SJCRH30 (cell line): ENCODE measurements at places on chromosomes 16 and 17. TPM values are rescaled to one million over a fixed set of nuclear protein-coding genes. Genes with fewer than 3 reads are reported as not detected.

GRCh38 chr17:21215935-21216334, 2.0 kb upstream of the TMEM11 start:
- H3K36me3 ChIP-seq, result peaks cover 15% of the 10 kb centered on the region
- no peaks in the 10 kb centered on the region for H3K27me3 ChIP-seq
- no peak overlapping the region for H3K27ac ChIP-seq
- peaks cover 11% of the 10 kb centered on the region for H3K4me1 ChIP-seq
- H3K4me3 ChIP-seq, result no peak overlapping the region

GRCh38 chr17:12438813-12439586, 226.7 kb upstream of the MYOCD start:
- H3K36me3 ChIP-seq, result no peaks in the 10 kb centered on the region
- peaks cover 11% of the 10 kb centered on the region; the same call in 1 of the 2 replicates for H3K27me3 ChIP-seq
- no peak overlapping the region for H3K4me3 ChIP-seq

GRCh38 chr16:84503751-84504395, 586 bp downstream of the MEAK7 start:
- peaks cover 4% of the 10 kb centered on the region; the same call in 1 of the 2 replicates for H3K4me1 ChIP-seq
- no peaks in the 10 kb centered on the region for H3K27me3 ChIP-seq
- no peaks in the 10 kb centered on the region for H3K36me3 ChIP-seq

- H3K27ac ChIP-seq, result peak overlapping the region; percentile 67
- no peaks in the 10 kb centered on the region for H3K27me3 ChIP-seq
- peak; percentile 74 for DNase-seq
- H3K4me3 ChIP-seq, result peak overlapping the region; percentile 96
Measured at GRCh38 chr17:76265624-76266243, 586 bp downstream of the UBALD2 start.

DNA sequence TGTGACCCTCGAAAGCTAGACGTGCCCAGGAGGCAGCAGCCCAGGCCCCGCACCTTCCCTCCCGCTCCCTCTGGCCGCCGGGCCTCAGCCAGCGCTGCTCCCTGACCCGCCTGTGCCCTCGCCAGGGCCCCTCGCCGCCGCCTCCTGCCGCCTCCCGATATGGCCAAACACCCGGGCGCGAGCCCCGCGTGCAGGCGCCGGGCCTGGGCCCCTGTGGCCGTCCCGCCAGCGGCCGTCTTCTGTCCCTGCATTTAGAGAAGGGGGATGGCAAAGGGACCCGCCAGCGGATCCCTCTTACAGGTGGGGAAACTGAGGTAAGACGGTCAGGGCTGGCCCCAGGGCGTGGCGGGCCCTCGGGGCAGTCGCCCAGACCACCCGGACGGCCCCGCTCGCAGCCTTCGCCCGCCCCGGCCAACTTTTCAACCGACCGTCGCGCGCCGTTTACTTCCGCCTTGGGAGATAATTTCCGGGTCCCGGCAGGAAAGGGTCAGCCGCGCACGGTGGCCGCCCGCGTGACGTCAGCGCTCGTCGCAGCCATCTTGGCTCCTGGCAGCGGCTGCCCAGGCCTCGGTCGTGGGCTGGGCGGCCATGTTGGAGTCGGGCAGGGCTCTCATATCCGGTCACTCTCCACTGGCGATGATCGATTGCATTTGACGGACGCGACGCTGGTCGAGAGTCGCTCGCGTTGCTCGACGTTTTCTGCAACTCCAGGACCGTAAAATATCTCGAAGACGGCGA, 7.0 kb upstream of the GNG13 start:
- peak overlapping the region; percentile 66 for H3K4me3 ChIP-seq
- peak overlapping the region; percentile 77 for H3K27ac ChIP-seq
- H3K4me1 ChIP-seq, result peaks cover 32% of the 10 kb centered on the region
- H3K36me3 ChIP-seq, result no peaks in the 10 kb centered on the region

The FOXF1 gene
- 24.6 and 24.9 TPM in 2 replicates for total RNA-seq

GRCh38 chr17:32142038-32142856, at the start of gene RHOT1:
Gene RHOT1 (plus strand): TSS chr17:32142502. CDS start chr17:32142693, 191 bp downstream.
- 0 out of 2 replicates have a peak, but pooled peaks cover 2% of the 10 kb centered on the region for H3K4me1 ChIP-seq
- peak within 1 kb of the TSS; percentile 78 for H3K27ac ChIP-seq
- DNase-seq, result peak; percentile 91
- peak within 1 kb of the TSS; percentile 97 for H3K4me3 ChIP-seq
- H3K36me3 ChIP-seq, result no peaks in the 10 kb centered on the region
- no peaks in the 10 kb centered on the region for H3K27me3 ChIP-seq

The CCL2 gene
- 5.3 and 6.7 TPM in 2 replicates for total RNA-seq
